ENCODE measurements at places on chromosomes 6 and 20.

DNA sequence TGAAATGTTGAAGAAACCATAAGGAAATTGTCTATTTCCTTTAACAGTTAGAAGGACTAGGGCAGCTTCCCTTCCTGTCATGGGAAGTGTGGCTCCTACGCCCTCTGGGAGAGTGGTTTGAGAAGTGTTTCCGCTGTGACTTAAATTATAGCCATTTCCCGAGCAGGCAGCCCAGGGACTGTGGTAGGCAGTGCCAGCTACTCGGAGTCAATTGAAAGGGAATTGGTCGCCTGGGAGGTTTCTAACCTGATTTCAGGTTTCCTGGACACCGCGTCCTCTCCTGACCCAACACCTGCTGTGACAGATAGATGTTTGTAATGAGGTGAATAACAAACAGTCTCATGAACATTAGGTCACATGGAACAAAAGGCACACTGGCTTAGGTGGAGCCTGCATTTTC, 256.1 kb upstream of the PLCB4 start:
- DNase-seq = no peak

DNA sequence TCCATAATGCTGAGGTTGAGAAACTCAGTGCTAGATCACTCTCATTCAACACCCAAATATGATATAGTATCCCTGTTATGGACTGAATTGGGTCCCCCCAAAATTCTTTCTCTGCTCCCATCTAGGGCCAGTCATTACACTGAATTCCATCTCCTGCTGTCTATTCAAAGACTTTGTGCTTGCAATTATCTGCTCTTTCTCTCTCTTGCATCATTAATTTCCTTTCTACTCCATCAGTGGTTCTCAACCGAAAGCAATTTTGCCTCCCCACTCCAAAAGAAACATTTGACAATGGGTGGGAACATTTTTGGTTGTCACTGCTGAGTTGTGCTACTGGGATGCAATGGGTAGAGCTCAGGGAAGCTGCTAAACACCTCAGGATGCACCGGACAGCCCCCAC, 271.5 kb upstream of the CDYL start:
- no peak for DNase-seq

- DNase-seq = no peak
Measured at GRCh38 chr6:122388945-122389344, 10.5 kb upstream of the HSF2 start.

DNA sequence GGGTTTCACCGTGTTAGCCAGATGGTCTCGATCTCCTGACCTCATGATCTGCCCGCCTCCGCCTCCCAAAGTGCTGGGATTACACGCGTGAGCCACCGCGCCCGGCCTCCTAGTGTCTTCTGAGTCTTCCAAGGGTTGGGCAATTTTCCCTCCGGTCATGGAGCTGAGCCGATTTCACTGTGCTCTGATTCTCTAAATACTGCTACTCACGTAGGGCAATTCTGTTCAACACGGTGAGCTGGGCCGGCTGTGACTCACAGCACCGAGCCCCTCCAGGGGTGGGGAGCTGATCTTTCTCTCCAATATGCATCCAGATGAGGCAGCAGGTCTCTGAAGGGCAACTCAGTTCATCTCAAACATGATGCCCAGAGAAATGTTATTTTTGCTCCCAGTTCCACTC, 71.6 kb upstream of the CD93 start:
- no peak for DNase-seq

DNA sequence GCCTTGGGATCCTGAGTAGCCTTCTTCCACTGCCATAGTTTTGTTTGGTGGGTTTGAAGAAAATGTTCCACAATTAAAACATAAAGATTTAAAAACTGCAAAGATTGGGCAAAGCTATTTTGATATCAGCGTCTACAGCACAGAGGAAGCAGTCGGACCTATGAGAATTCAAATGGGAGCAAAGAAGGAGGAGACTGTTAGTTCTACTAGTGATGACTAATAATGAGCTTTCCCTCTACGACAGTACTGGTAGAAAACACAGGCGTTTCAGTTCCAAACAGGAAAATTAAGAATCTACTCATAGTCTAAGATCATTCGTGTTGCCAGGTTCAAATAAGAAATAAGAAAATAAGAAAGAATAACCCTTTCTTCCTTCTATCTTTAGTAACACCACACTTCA, 121.2 kb downstream of the INSM1 start:
- no peak for DNase-seq

- DNase-seq = no peak
Measured at GRCh38 chr6:73151732-73152131, 73.6 kb downstream of the KHDC1L start.

DNA sequence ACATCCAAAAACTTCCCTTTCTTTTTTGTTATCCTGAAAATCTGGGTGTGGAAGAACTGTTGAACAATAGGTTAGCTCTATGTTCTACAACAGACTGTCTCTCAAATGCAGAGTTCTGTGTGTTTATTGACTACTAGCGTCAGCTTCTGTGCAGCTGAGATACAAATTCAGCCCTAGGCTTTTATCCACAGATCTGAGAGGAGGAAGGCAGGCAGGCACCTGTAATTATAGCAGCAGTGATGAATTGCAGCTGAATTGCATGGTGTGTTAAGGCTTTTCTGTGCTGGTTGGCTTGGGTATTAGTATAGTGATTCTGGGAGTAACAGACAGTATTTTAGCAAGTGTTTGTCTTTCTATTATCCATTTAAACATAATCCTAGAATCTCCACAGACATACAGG, 24.4 kb downstream of the GRIK2 start:
- DNase-seq = no peak

GRCh38 chr6:40671001-40671693, 84.0 kb upstream of the LRFN2 start:
- DNase-seq = no peak

DNA sequence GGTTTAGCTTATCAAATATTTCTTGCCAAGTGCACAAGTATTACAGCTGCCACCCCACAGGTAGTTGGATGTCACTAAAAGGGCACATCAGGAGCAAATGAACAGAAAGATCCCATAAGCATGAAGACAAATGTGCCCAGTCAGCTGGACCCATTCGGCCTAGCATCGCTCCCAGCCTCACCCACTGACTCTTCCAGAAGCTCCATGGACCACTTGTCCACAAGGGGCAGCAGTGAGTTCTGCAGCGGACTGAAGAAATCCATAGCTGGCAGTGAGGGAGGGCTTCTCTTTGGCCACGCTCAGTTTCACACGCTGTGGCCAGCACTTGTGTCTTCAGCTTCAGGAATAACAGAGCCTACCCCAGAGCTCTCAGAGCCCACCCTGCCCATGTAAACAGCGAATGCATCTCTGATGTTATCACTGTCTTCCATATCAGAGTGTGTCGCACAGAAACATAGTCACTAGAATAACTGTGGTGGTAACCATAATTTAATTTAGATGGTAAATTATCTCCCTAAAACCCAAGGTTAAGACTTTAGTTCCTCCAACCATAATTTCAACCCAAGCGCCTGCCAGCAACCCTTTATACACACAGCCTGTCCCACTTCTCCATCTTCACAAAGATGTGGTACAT, 15.8 kb downstream of the CGA start:
- DNase-seq = peak; percentile 40

GRCh38 chr6:110095101-110095500, 84.4 kb downstream of the WASF1 start:
- DNase-seq = no peak

GRCh38 chr6:141580988-141581552, 551.7 kb upstream of the GJE1 start:
- DNase-seq = no peak

GRCh38 chr6:126026001-126026400, 39.7 kb downstream of the TRMT11 start:
- no peak for DNase-seq

GRCh38 chr20:34582911-34583310, 24.4 kb downstream of the MAP1LC3A start:
- no peak for DNase-seq

- DNase-seq = no peak
Measured at GRCh38 chr6:131255434-131255833, 120.2 kb downstream of the AKAP7 start.

DNA sequence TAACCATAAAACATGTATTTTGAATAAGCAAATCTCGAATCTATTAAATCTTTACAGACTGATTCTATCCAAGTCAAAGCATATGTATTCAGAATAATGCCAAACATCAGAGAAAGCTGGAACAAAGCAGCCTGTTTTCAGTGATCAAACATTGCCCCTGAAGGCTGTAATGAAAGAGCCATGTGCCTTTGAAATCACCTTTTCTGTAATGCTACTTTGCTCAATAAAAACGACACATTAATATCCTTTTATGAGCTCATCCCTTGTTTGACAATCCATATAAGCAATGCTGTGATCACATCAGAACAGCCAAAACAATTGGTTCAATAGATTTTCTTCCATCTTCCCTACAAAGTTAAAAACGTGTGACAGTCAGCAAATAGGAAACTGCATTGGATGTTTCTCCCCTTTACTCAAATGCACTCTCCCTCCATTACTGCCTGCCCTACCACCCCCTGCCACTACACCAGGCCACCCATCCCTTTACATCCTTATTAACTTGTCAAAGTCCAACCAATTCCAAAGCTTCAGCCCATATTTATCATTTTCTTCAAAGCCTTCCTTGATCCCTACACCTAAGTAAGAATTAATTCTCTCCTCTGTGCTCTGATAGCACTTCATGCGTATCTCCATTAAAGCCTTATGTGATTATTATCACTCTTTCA, 42.0 kb downstream of the THEMIS start:
- no peak for DNase-seq

- peak; percentile 70 for DNase-seq
Measured at GRCh38 chr20:58309591-58310290, at the start of gene RAB22A. Gene RAB22A, plus strand, starts transcription at chr20:58309715. Its CDS starts 262 bp downstream, at chr20:58309977.

DNA sequence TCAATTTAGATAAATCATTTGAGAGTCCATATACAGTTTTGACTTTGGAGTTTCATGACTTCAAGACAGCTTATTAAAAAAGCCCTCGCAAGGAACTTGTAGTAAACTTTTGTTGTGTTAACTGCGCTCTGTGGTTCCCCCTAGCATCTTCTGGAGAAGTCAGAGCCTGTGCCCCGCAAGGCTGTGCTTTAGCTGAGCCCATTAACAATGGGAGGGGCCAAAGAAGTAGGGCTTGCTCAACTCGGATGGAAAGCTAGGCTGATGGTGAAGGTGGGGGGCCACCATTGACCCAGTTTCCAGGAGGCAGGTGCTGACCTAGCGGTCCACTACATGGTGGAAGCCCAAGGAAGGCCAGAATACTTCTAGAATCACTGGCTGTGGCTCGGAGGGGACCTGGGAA, 29.3 kb upstream of the OVOL2 start:
- no peak for DNase-seq

- peak; percentile 32 for DNase-seq
Measured at GRCh38 chr6:32940656-32941213, at the start of gene HLA-DMB. Gene HLA-DMB, minus strand, starts transcription at chr6:32941028. Its CDS starts 221 bp downstream, at chr6:32940807.

DNA sequence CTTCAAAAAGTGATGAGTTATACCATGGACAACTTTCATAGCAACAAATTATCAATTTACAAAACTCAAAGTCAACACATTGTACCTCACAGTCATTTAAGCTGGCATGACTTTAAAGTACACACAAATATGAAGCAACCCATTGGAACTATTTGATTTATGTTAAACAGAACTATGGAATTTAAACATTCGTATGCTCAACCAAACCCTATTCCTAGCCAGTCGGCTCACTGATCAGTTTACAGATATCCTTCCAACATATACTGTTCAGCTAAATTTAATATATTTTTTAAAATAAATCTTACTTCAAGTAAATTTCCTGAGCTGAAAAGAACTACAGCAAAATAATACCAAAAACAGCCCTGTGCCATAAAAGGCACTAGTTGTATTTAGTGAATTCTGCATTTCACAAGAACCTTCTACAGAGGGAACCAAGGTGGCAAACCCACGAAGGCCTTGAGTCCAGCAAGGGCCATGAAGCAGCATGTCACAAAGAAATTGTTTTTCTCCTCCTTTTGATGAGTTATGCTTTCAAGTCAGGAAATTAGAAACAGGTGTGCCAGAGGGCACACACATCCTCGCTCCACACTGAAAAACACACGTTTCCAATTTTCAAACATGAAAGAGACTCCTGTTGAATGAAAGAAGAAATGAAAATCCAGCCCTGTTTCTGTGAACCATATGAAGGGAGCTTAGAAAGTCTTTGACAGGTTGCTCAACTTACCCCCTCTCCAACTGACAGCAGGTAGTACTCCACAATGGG, 122.8 kb downstream of the TASP1 start:
- DNase-seq = no peak

- DNase-seq = no peak
Measured at GRCh38 chr20:35730583-35731468, 11.2 kb downstream of the RBM39 start.

- no peak for DNase-seq
Measured at GRCh38 chr20:10861619-10862018, 187.8 kb upstream of the JAG1 start.

DNA sequence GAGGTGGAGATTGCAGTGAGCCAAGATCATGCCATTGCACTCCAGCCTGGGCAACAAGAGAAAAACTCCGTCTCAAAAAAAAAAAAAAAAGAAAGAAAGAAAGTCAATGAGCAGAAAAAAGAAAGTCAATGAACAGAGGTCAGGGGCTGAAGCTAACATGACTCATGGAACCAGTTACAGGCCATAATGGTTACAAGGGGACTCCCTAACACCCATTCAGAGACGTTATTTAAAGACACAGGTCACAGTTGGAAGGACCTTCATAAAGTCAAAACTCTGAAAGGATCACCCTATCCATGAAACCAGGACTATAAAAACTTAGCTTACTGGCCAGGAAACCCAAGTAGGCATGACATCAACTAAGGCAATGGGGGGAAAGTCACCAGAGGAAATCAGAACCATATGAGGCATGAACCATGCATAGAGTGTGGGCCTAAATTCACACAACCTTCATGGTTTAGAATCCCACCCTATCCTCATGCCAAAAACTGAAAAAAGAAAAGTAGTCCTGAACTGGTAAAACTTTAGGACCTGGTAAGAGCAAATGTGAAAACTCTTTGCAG, 18.2 kb downstream of the FBXL4 start:
- no peak for DNase-seq

DNA sequence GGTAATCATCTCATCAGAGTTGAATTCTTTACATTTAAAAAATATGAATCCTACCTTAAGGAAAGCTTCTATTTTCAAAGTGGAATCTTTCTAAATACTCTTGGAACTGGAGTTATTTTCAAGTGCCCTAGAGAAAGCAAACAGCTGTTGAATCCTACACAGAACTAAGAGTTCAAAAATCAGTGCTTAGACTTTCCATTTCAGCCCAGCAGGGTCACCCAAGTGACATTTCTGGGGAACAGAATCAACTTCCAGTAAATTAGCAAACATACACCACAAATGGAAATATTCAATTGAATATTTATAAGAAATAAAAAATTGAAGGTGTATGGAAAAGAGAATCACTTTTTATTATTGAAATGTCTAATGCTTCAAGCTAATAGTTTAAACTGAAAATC, 427.7 kb upstream of the NOX3 start:
- no peak for DNase-seq
